ENCODE measurements at places on chromosomes 7 and 10.

DNA sequence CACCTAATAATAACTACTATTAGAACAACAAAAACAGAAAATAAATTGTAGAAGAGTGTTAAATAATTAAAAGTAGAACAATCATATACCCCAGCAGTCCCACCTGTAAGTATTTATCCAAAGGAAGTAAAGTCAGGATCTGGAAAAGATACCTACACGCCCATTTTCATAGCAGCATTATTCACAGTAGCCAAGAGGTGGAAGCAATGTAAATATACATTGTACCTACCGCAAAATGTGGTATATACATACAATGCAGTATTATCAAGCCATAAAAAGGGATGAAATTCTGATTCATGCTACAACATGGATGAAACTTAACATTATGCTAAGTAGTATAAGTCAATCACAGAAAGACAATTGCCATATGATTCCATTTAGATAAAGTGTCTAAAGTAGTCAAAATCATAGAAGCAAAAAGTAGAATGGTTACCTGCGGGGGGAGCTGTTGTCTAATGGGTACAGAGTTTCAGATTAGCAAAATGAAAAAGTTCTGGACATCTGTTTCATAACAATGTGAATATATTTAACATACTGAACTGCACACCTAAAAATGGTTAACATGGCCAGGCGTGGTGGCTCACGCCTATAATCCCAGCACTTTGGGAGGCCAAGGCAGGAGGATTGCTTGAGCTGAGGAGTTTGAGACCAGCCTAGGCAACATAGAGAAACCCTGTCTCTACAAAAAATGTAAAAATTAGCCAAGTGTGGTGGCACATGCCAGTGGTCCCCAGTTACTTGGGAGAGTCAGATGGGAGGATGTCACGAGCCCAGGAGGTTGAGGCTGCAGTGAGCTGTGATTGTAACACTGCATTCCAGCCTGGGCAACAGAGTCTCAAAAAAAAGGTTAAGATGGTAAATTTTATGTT, 6.0 kb upstream of the TMED4 start:
- no peak for DNase-seq

- peak; percentile 76 for DNase-seq
Observed at GRCh38 chr10:115093286-115093775, at the start of gene ATRNL1. TSS of gene ATRNL1 (plus strand) at chr10:115093365. CDS start at chr10:115093751, 386 bp downstream.

GRCh38 chr10:97065128-97065527, 120.6 kb downstream of the SLIT1 start:
- no peak for DNase-seq

GRCh38 chr10:87750817-87751216, 67.2 kb downstream of the ATAD1 start:
- DNase-seq, result no peak

DNA sequence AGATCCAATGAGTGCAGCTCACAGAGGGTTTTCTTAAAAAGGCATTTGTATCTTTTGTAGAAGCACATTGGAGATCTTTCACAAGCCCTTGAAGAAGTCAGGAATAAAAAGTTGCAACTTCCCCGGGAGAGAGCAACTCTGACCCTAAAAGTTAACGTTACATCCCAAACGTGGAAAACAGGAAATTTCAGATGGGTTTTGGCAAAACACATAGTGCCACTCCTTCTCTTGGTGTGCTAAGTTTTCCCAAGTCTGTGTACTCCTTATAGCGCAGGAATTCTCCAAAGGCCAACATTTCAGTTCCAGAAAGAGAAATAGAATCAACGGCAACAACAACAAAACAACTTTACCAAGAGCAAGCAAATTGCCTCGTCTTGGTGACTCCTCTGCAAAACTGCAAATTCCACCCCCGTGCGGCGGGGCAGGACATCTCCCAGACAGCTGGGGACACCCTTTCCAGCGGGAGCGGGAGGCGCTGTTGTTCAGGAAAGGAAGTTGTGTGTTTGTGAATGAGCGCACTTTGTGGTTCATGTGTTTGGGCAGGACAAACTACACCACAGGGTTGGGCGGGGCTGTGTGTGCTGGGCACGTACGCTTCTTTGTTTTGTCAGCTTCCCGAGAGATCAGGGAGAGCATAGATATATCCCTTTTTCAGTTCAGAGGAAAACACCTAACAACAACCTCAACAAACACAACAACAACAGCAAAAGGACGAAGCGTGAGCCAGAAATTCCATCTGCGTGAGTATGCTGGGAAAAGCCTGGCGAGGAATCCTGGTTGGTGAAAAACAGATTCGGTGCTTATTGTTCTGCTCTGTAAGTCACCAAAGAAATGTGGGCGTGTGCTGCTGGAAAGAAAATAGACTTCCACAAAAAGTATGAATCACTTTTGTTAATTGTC, 294.7 kb upstream of the PITRM1 start:
- DNase-seq, result peak; percentile 79

DNA sequence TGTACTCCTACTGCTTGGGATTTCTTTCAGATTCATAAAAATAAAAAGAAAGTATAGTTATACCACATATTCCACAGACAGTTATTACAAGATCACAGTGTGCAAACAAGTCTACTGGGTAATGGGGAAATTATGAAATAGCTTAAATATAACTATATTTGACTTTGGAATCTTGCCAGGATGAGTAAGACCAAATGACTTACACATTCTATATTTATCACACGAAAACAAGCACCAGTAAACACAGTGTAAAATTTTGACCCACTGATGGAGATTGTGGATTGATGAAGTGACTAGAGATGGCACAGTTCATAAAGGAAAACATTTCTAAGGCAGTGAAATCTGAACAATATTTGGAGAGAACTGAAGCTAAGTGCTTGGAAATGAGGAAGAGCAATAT, 339.7 kb downstream of the THSD7A start:
- DNase-seq, result no peak

GRCh38 chr7:85185424-85186082, 1.3 kb downstream of the SEMA3D start:
- peak; percentile 81 for DNase-seq

- no peak for DNase-seq
Observed at GRCh38 chr10:27759483-27760272, 14.1 kb upstream of the MKX start.

DNA sequence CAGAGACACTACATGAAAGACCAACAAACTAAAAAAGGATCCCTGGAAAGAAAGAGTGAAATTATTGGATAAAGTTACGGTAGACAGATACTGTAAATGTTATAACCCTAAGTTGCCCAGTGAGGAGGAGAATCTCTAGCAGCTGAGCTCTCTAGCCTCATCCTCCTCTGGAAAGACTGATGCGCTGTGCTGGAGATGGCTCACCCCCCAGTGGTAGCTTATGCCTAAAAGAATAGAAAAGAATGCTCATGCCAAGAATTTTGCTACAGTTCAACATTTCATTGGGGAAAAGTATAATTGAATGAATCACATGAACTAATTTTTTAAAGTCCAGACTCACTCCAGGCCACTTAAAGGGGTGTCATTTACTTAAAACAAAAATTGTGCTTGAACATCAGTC, 50.8 kb upstream of the RNF32 start:
- DNase-seq, result no peak

- no peak for DNase-seq
Observed at GRCh38 chr10:99292159-99292558, 37.0 kb upstream of the CNNM1 start.

DNA sequence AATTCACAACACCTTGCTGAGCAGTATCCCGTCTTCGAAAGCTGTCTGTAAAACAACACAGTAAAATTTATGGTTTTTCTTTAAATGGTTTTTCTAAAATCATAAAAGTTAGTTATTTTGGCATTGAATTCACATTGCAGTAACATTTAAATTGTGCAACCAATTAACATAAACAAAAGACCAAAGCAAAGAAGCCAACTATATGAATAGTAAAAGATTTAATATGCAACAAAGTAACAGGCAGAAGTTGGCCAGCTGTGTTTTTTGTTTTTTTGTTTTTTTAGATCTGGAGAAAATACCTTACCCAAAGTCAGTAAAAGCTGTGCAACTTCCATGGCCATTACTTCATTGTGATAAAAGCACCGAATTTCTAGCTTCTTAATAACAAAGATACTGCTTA, 11.3 kb downstream of the SRI start:
- no peak for DNase-seq

- DNase-seq, result no peak
Observed at GRCh38 chr10:54906940-54907339, 105.9 kb upstream of the PCDH15 start.

DNA sequence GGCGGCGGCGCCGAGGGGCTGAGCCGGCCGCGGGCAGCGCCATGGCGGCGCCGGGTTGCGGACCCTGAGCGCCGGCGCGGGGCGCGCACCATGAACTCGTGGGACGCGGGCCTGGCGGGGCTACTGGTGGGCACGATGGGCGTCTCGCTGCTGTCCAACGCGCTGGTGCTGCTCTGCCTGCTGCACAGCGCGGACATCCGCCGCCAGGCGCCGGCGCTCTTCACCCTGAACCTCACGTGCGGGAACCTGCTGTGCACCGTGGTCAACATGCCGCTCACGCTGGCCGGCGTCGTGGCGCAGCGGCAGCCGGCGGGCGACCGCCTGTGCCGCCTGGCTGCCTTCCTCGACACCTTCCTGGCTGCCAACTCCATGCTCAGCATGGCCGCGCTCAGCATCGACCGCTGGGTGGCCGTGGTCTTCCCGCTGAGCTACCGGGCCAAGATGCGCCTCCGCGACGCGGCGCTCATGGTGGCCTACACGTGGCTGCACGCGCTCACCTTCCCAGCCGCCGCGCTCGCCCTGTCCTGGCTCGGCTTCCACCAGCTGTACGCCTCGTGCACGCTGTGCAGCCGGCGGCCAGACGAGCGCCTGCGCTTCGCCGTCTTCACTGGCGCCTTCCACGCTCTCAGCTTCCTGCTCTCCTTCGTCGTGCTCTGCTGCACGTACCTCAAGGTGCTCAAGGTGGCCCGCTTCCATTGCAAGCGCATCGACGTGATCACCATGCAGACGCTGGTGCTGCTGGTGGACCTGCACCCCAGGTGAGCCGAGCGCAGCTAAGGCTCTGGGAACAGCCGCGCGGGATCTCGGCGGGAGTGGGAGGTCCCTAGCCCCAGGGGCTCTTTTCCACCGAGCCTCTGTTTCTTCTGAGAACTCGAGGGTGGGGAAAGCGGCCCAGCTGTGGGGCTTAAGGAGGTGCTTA, at the start of gene GPR26:
GPR26 (plus strand) TSS at position 38 of the 919 bp plus-strand sequence; CDS start at position 91, 53 bp downstream.
- no peak for DNase-seq

GRCh38 chr7:69757981-69758430, 159.7 kb downstream of the AUTS2 start:
- no peak for DNase-seq

GRCh38 chr7:5526100-5526905, 102.7 kb upstream of the TNRC18 start:
- no peak for DNase-seq

DNA sequence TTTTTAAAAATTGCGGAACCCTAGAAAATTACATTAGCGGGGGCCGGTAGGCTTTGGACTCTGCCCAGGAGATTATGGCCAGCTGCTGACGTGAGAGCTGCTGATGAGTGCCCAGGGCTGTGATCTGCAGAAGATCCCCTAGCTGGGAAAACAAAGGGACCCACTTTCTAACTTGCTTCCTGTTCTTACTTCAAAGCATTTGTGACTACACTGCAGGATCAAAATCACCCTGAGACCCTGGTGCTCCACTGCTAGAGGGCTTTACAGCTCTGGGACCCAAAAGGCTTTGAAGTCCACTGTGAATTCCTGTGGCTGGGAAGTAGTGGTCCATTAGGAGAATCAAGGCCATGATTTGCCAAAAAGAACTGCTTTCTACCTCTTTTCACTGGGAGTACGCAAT, 499.4 kb upstream of the AKR1E2 start:
- no peak for DNase-seq

DNA sequence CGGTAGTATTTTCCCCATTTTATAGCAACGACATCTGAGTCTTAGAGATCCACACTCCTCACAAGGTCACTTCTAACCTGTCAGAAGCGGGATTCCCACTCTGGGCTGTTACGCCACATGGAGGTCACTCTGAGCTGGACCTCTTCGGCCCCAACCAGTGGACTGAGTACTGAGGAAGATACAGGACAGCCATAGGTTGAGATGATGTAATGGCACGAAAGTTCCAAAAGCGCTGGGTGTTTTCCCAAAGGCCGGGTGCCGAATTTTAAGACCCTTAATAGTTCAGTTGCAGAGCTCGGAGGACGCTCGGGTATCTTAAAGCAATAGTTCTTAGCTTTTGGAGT, 699 bp downstream of the GHITM start:
- no peak for DNase-seq

- no peak for DNase-seq
Observed at GRCh38 chr7:16930946-16931345, 49.2 kb upstream of the AGR3 start.

- DNase-seq, result no peak
Observed at GRCh38 chr7:101743995-101744360, 73.4 kb upstream of the CUX1 start.

DNA sequence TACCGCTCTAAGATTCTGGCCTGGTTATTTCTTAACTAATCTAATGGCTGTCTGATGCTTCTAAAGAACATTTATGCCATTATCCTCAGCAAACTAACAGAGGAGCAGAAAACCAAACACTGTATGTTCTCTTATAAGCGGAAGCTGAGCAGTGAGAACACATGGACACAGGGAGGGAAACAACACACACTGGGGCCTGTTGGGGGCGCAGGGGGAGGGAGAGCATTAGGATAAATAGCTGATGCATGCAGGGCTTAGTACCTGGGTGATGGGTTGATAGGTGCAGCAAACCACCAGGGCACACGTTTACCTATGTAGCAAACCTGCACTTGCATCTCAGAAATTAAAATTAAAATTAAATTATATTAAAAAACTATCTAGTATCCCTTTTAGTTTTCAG, 853.5 kb downstream of the GATA3 start:
- DNase-seq, result no peak

DNA sequence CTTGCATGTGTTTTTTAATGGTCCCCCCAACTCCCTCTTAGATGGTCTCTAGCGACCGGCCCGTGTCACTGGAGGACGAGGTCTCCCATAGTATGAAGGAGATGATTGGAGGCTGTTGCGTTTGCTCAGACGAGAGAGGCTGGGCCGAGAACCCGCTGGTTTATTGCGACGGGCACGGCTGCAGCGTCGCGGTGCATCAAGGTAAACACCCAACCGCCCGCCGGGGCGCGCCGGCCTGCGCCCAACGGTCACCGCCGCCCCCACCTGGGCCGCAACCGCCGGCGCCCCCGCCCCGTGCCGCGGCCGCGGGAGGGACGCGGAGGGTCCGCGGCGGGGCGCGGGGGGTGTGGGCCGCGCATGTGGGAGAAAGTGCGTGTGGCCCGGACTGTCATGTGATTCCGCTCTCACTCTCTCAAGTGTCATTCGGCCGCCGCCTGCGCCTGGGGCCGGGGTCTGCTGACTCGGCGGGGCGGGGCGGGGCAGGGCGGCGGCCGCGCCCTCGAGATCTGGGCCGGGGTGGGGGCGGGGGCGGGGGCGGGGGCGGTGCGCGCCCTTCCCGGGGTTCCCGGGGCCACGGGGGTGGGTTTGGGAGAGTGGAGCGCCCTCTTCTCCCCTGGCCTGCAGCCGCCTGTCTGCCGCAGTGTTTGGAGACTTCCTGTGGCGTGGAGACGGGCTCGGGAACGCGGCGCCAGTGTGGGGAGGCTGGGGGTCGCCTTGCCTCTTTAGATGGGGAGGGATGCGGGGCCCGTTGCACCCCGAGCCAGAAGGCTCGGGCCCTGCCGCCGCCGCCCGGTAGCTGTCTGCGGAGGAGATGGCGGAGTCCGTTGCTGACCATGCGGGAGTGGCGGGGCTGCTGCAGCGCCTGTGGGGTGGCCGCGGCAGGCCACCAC, 817 bp downstream of the MLLT10 start:
- DNase-seq, result peak; percentile 77

GRCh38 chr10:88440541-88440940, 142.6 kb downstream of the RNLS start:
- DNase-seq, result no peak

Data from left forelimb (tissue), 1 donor.